ENCODE measurements at places on chromosomes 16 and 17. TPM values are rescaled to one million over a fixed set of nuclear protein-coding genes. Genes with fewer than 3 reads are reported as not detected.

MT4 gene
- not detected for total RNA-seq

KRT24 gene
- total RNA-seq: not detected

FBXL16 gene
- total RNA-seq: 9.5 TPM

CACNA1H gene
- total RNA-seq: 15.9 TPM

HOXB3 gene
- total RNA-seq: 5.1 TPM

CBX1 gene
- 80.1 TPM for total RNA-seq

TNS4 gene
- total RNA-seq: 254 TPM

CCL11 gene
- not detected for total RNA-seq

SLC35G6 gene
- not detected for total RNA-seq

KIF19 gene
- 0.05 TPM for total RNA-seq

RPL23 gene
- total RNA-seq: 2,504 TPM

CHST4 gene
- 0.08 TPM for total RNA-seq

TMEM204 gene
- not detected for total RNA-seq

MMP15 gene
- total RNA-seq: 42.3 TPM

All from A549 treated with Mapracorat at 1 μM for 4 hours (cell line).